Astrocyte of the hippocampus (primary cell): ENCODE measurements at places on chromosomes 4 and X.
A peak's percentile ranks its signal among the peaks of the same experiment; 100 is the strongest.

- DNase-seq: no peak
Measured at GRCh38 chrX:13440176-13440575, 120.3 kb upstream of the ATXN3L start.

DNA sequence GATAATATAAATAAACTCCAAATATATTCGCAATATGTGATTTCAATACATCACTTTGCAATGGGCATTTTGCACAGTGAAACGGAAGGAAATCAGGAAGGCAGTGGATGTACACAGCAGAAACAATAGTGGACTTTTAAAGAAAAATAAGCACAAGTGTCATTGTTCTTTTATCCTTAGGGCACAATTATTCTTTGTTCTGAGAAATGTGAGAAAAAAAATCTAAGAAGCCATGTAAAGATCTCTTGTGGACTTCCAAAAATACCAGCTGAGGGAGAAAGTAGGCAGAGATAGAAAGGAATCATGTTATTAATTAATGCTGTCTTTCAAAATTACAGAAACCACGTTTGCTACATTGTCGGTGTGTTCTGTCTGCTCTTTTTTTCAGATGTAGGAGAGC, 17.6 kb upstream of the PRRG1 start:
- DNase-seq: no peak

DNA sequence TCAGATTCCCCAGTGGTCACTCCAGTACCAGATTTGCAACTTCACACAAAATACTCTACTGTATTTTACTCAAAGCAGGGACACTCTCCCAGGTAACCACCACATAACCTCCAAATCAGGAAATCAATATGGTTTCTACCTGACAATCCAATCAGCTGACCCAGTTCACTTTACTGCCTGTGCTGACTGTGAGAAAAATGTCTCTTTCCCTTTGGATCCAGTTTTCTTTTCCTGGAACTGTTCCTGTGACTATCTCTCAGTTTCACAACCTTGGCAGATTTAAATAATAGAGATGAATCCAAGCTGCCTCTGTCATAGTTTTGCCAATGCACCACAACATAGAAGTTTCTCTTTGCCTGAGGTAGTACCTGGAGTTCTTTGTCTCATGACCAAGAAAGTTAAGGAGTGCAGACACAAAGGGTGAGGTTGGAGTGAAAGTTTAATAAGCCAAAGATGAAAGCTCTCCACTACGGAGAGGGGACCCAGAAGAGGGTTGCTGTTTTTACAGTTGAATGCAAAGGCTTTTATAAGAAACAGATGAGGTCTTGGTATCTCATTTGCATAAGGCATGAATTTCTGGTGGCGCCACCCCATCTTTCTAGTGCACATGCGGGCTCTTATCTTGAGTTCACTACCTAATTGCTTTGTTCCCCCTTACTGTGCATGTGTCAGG, 29.7 kb upstream of the IL9R start:
- DNase-seq: no peak

- no peak for DNase-seq
Measured at GRCh38 chrX:20863649-20864048, 510.6 kb upstream of the CNKSR2 start.

- DNase-seq: peak; percentile 80
Measured at GRCh38 chr4:146165840-146166239, 9.7 kb upstream of the LSM6 start.

DNA sequence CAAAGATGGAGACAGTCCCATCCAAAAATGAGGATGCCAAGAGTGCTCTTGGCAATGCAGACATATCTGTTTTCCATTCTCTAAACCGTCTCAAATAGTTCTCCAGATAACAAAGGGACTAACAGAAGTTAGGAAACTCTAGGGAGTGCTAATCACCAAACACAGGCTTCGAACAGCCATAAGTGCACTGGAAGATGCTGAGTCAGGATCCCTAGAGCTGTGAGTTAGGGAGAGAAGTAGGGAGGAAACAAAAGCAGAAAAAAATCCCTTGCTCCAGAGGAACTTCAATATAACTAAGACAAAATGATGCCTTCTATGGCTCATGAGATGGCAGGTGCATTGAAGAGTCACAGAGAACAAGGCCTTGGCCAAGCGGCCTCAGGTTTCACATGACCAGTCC, 251.0 kb upstream of the PPARGC1A start:
- no peak for DNase-seq

DNA sequence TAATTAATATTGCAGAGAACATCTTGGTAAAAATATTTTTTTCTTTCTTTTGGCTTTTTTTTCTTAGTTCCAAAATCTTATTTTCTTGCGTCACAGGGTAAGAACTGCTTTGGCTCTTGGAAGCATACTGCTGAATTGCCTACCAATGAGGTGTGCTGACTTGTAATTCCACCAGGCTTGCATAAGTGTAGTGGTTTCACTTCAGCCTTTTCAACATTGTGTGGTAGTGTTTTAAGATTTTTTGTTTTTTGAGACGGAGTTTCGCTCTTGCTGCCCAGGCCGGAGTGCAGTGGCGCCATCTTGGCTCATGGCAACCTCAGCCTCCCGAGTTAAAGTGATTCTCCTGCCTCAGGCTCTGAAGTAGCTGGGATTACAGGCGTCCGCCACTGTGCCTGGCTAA, 42.4 kb downstream of the N4BP2 start:
- DNase-seq: no peak

DNA sequence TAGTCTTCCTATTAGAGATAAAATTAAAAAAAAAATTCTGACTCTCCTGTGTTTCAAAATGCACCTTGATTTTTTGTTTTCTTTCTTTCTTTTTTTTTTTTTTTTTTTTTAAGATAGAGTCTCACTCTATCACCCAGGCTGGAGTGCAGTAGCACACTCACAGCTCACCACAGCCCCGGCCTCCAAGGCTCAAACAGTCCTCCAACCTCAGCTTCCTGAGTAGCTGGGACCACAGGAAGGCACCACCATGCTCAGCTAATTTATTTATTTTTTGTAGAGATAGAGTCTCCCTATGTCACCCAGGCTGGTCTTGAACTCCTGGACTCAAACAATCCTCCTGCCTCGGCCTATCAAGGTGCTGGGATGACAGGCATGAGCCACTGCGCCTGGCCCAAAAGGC, 41.1 kb upstream of the TMEM184C start:
- no peak for DNase-seq

DNA sequence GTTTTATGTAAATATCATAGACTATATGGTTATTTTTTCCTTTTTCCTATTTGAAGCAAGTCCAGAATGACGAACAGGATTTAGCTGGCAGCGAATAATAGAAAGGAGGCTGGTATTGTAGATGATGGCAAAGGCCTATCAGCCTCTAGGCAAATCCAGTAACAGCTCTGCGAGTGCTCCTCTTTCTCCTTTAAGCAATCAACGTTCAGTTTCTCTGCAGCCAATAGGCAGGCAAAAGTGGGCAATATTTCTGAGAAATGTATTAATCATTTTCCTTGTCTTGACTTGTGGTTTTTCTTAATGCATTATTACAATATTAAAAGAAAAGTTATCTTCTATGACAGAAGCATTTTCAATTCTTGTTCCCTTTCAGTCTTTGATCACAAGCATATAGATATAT, 183.3 kb downstream of the SH3KBP1 start:
- no peak for DNase-seq

GRCh38 chrX:64394059-64394873, 986 bp downstream of the MTMR8 start:
- no peak for DNase-seq

DNA sequence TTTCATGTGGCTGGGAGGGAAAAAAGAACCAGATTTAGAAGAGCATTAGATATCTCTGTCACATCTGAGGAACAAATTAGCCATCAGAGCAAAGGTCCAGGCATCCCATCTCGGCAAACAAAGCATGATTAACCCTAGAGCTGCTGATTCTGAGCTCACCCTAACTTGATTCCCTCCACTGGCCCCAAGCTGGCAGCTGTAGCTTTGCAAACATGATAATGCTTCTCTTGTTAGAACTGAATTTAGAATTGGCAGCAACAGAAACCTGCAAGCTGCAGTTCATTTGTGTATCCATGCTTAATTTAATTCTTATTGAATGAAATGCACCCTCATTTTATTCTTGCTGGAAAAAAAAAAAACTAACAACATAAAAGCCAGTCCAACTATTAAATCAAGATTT, 289.2 kb downstream of the IL1RAPL1 start:
- DNase-seq: no peak

- peak; percentile 4 for DNase-seq
Measured at GRCh38 chrX:20221902-20222301, 44.8 kb downstream of the RPS6KA3 start.

GRCh38 chr4:186159613-186160012, 31.8 kb upstream of the CYP4V2 start:
- DNase-seq: no peak

DNA sequence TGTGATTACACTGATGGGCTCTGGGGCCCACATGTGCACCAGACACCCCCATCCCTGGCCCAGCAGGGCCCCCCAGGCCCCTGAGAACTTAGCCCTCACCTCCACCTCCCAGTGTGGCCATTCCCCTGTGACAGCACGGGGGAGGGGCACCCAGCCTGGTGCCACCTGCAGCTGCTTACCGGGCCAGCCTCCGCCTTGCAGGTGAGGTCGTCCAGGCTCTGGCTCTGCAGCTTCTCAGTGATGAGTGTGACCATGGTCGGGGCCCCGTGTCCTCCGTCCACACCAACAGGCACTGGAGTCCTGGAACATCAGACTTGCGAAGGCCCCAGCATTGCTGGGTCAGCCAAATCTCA, 15.6 kb downstream of the FAM53A start:
- no peak for DNase-seq

DNA sequence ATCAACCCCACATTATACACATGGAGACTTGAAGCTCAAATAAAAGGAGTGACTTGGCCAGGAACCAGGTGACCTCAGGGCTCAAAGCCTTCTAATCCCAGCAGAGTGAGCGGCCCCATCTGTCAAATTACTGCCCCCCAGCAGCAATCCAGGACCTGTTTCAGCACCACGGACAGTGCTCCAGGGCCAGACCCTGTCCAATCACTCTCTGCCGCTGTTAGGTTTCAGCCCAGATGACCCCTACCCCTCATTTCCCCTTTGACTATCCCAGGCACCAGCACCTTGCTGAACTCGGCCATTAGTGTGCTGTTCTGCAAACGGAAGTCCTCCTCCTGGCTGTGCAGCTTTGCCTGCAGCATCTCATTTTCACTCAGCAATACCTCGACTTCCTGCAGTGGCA, 5.1 kb downstream of the GRIPAP1 start:
- DNase-seq: no peak

GRCh38 chr4:163492951-163493504, 1.5 kb upstream of the TMA16 start:
- no peak for DNase-seq

DNA sequence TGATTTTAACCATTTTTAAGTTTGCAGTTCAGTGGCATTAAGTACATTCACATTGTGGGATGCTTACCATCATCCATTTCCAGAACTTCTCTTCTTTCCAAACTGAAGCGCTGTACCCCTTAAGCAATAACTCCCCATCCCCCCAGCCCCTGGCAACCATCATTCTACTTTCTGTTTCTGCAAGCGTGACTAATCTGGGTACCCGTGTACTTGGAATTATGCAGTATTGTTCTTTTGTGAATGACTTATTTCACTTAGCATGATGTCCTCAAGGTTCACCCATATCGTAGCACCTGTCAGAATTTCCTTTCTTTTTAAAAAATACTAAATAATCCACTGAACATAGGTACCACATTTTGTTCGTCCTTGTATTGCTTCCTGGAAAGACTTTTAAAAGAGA, 32.9 kb downstream of the USP9X start:
- DNase-seq: no peak

- no peak for DNase-seq
Measured at GRCh38 chr4:159159611-159160010, 56.7 kb downstream of the RAPGEF2 start.

DNA sequence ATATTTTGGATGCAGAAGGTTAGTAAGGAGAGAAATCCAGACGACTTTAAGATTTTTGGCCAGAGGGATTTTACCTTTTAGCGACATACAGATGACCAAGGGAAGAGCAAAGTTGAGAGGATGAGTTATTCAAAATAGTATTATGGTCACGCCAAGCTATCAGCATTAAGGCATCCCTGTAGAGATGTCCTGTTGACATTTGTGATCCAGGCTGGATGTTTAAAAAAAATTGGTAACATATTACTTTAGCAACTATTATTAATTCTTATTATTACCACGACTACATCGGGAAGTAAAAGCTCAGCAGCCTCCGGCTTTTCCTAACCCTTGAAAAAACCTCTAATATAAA, 562 bp upstream of the OSTC start:
- DNase-seq: no peak

- DNase-seq: no peak
Measured at GRCh38 chrX:111182997-111183396, 87.0 kb downstream of the PAK3 start.

- no peak for DNase-seq
Measured at GRCh38 chrX:104117759-104118158, 5.4 kb downstream of the ZCCHC18 start.

DNA sequence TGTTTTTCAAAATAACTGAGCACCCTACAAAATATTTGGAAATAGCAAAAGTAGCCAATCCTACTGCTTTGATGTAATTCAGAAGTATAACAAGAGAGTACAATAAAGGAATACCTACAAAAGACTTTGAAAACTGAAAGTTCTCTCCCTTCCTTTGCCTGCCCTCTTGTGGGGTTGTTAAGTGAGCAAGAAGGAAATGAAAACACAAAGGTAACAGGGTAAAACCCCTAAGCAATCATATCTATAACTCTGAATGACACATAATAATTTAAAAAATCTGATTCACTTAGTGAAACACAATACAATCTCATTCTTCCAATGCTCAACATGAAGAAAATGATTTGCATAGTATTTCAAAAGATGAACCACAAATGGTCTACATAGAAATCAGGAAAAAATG, 98.2 kb downstream of the FRYL start:
- peak; percentile 58 for DNase-seq

- no peak for DNase-seq
Measured at GRCh38 chr4:45646885-45647590, 476.8 kb downstream of the GABRG1 start.

DNA sequence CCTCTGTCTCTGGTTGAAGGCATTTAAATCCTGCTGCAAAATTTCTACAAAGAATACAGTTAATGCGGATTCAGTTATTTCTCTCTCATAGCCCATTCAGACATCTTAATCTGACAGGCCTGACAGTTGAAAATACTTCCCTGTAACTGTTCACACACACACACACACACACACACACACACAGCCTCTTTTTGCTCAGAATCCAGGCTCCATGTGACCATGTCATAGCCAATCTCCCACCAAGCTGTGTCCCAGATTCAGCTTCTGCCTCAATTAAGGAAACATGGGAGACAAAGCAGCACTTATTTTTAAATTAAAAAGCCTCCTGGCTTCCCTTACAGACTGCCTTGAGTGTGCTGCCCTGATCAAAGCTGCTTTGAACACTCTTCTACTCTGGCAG, 49.3 kb upstream of the EFHC2 start:
- DNase-seq: no peak

- DNase-seq: no peak
Measured at GRCh38 chr4:78987683-78988082, 48.4 kb upstream of the PAQR3 start.
